ENCODE measurements at places on chromosomes 3 and 15.

DNA sequence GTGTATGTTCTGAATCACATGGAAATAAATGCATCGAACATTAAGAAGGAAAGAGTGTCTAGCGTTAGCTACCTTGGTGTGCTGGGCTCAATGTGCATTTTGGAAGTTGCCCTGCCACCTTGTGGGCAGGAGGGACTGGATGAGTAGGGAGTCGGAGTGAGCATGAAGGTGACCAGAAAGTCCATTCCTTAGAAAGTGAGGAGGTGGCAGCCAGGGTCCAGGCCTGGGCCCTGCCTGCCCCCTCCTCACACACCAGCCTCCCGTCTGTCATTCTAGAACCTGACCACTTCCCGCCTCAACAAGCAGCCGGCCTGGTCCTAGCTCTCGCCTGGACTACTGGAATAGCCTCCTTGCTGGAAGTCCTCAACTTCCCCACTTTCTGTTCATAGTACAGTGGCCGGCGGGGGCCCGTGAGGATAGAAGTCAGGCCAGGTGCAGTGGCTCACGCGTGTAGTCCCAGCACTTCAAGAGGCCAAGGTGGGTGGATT is 10.2 kb upstream of the GATA2 start:
- DNase-seq = no peak

DNA sequence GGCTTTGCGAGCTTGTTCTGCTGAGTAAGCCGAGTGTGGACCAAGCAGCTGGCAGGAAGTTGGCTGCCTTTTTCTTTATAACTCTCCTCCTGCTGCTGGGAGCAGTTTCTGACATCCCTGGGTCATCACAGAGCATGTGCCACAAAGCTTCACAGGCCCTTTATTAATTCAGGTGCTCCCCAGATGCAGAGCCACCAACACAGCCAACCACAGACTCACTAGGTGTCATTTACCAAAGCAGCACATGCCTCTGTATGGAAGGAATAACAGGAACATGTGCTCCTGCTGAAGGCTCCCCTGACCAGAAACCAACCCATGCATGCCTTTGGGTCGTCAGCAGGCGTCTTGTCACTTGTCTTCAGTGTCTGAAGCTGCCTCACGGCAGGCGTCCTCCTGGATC is 152.5 kb downstream of the ADAMTS17 start:
- DNase-seq = no peak

DNA sequence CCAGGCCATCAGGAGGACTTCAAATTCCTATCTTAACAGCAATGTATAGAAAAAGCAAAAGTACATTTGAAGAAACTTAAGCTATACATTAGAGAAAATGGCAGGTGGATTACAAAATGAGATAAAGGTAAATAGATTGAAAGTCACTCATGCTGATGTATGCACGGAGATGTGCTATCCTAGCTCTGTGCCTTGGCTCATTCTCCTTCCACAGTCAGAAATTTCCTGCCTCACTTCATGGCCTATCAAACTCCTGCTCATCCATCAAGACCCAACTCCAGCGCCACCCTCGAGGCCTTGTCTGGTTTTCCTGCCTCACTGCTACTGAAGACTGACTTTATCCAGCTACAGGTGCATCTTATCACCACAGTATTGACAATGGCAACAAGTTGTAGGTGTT is 72.9 kb downstream of the NSMCE3 start:
- DNase-seq = no peak

- DNase-seq = no peak
Measured at GRCh38 chr3:12818273-12818672, 21.8 kb downstream of the CAND2 start.

- no peak for DNase-seq
Measured at GRCh38 chr3:61666615-61667330, 105.4 kb downstream of the PTPRG start.

- no peak for DNase-seq
Measured at GRCh38 chr3:195075199-195075940, 195.6 kb downstream of the XXYLT1 start.

GRCh38 chr3:94596141-94596540 is 533.3 kb downstream of the NSUN3 start:
- no peak for DNase-seq

DNA sequence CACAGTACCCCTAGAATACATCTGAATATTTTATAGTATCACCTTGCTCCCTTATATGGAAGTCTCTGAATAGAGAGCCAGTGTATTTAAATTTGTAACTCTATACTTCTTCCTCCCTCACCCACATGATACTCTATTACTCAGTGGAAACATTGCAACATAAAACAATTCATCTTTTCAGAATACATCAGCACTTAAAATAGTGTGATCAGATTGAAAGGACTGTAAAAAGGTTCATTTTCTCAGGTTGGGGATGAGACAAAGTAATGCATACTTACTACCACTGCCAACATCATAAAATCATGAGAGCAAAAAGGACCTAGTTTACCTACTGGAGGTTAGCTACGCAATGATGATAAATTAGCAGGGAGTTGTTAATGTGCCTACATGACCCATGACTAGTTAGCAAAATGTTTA is 13.8 kb upstream of the THRB start:
- DNase-seq = no peak

GRCh38 chr3:29934751-29935150 is 653.9 kb downstream of the RBMS3 start:
- DNase-seq = no peak

Measured in activated CD8-positive, alpha-beta memory T cell treated with anti-CD3 and anti-CD28 coated beads for 1 hour (primary cell).